Smooth muscle cell of the brain vasculature (primary cell): ENCODE measurements at places on chromosomes 7 and 10.

GRCh38 chr7:105876964-105877601 lies 684 bp upstream of the ATXN7L1 start:
- DNase-seq: no peak

- DNase-seq: no peak
Measured at GRCh38 chr7:144969787-144970186, 133.9 kb upstream of the TPK1 start.

GRCh38 chr7:28904578-28905048 lies 53.5 kb downstream of the TRIL start:
- no peak for DNase-seq

DNA sequence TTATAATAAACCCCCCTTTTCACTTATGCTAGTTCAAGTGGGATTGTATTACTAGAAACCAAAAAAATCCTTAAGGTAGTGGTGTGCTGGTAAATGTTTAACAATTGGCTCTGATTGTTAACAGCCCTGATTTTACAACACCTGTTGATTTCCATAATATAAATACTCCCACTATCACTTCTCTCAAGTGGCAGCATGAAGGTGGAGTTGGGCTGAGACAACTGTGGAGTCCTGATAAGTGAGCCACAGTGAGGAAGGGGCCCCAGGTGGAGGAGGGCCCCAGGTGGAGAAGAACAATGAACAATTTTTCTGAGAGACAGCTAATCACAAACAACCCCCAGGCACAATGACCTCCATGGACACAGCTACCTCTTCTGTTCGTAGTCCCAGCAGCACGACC lies 26.4 kb downstream of the SSMEM1 start:
- DNase-seq: no peak

DNA sequence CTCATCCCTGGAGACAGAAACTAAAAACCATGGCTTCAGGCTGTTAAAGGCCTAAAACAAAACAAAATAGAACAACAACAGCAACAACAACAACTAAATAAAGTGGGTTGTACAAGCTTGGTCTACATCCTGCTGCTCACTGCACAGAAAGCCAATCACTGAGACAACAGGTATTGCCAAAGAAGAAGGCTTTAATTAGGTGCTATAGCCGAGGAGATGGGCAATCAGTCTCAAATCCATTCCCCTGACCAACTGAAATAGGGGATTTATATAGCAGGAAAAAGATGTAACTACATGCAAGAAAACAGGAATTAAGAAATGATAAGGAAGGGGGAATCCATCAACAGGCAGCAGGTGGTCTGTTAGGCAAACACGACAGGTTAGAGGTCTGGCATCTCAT lies 22.4 kb upstream of the NUB1 start:
- DNase-seq: no peak

- DNase-seq: no peak
Measured at GRCh38 chr10:96697438-96697837, 22.9 kb downstream of the PIK3AP1 start.

DNA sequence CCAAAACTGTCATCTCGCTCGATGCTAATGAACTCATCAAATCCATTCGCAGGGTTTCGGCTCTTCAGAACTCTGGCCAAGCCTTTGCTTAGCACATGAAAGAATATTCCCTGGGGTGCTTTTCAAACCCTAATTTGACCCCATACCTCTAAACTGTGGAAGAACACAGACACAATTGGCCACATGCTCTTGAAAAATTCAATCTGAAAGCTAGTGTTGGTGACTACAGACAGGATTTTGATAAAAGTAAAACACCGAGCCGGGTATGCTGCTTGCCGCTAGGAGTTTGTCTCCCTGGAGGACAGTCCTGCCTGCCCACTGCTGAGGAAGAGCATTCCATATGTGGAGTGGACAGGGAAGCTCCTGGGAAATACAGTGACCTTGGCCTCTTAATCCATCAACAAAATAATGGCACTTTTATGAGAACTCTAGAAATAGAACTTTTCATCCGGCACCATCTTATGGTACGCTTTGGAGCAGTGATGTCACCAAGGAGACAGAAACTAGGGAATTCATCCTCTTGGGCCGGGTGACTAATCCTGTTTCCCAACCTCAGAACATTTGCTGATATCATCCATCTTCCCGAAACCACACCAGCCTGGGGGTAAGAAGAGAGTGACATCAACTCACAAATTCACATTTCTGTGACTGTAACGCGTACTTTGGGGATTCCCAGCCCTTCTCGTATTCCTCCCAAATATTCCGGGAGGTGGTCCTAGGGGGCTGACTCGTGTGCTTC lies 34.2 kb downstream of the MTURN start:
- no peak for DNase-seq

- DNase-seq: no peak
Measured at GRCh38 chr10:126902157-126902556, 3.1 kb upstream of the DOCK1 start.
